ENCODE measurements at places on chromosomes 7 and 10.

GRCh38 chr7:112986256-112987031 is 100.2 kb downstream of the GPR85 start:
- no peak for DNase-seq

GRCh38 chr7:30726296-30727006 is 25.5 kb upstream of the INMT start:
- DNase-seq = no peak

DNA sequence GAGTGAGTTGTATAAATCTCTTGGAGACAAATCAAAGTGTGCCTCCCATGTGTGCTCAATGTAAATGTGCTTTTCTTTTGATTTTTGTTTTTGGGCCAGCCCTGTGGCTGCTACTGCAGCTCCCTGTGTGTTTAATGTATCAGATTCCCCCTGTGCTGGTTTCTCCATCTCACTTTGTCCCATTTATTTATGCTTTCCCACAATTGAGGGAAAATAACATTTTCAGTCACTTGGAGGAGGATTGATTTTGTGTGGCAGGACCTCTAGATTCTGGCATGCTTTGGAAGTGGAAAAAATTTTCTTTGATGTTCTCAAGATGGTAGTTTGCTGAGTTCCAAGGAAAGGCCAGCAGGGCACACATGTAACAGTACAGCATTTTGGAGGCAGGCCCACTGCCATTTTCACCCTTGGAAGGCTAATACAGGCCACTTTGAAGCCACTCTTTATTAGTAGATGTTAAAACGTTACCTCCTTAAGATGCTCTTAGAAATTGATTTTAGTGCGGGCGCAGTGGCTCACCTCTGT is 323.6 kb downstream of the BICC1 start:
- no peak for DNase-seq

- DNase-seq = no peak
Observed at GRCh38 chr7:7207876-7208275, 25.5 kb downstream of the C1GALT1 start.

- DNase-seq = no peak
Observed at GRCh38 chr7:29214056-29214455, 19.5 kb downstream of the CHN2 start.

- no peak for DNase-seq
Observed at GRCh38 chr7:110531186-110531585, 559.7 kb upstream of the LRRN3 start.

- DNase-seq = no peak
Observed at GRCh38 chr10:118343549-118343948, 1.4 kb upstream of the FAM204A start.

GRCh38 chr7:10779465-10780399 is 193.9 kb upstream of the PHF14 start:
- DNase-seq = no peak

- DNase-seq = no peak
Observed at GRCh38 chr7:75660566-75661215, 78.0 kb downstream of the HIP1 start.

- no peak for DNase-seq
Observed at GRCh38 chr10:21481407-21481806, 44.1 kb downstream of the SKIDA1 start.

GRCh38 chr7:107960272-107960671 is 42.7 kb downstream of the LAMB1 start:
- no peak for DNase-seq

DNA sequence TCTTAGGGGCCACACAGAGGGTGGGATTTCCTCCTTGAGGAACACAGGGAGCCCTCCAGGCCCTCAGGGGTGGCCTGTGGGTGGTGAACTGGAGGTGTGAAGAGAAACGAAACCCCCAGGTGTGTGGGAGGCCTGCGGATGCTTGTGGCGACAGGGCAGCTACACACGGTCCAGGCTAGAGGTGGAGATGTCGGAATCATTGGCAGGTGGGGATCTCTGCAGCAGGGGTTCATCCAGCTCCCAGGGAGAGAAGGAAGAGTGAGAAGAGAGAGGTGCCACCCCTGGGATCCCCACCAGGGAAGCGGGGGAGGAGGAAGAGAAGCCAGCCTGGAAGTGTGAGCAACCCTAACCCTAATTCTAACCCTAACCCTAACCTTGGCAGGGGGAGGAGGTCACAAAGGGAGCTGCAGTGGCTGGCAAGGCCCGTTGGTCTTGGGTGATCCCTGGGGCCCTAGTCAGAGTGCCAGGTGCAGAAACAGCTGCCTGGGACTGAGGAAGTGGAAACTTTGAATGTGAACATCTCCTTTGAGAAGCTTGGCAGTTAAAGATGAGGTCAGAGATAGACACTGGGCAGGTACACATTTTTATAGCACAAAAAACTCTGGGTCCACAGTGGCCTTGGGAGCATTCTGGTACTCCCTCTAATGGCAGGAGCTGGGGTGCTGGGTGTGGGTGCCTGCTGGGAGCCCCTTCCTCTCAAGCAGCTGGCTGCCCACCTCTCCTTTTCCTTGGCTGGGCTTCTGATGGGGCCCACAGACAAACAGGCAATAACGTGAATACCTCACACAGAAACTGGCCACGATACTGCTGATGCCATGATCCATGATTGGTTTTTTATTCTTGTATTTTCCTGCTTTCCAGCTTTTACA is 6.8 kb upstream of the AEBP1 start:
- DNase-seq = no peak

DNA sequence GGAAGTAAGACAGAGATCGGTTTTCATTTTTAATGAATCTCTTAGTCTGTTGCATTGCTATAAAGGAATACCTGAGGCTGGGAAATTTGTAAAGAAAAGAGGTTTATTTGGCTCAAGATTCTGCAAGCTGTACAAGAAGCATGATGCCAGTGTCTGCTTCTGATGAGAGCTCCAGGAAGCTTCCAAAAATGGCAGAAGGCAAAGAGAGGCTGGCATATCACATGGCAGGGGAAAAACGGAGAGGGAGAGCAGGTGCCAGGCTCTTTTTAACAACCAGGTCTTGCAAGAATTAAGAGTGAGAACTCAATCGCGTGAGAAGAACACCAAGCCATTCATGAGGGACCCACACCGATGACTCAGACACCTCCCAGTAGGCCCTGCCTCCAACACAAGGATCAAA is 125.0 kb upstream of the THSD7A start:
- DNase-seq = no peak

DNA sequence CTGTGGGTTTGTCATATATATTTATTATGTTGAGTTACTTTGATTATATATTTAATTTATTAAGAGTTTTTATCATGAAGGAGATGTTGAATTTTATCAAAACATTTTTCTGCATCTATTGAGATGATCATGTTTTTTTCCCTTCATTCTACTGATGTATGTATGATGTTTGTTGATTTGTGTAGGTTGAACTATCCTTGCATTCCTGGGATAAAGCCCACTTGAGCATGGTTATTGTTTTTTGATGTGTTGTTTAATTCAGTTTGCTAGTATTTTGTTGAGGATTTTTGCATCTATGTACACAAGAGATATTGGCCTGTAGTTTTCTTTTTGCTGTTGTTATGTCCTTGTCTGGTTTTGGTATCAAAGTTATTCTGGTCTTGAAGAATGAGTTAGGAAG is 31.1 kb downstream of the SCART1 start:
- DNase-seq = no peak

- DNase-seq = no peak
Observed at GRCh38 chr7:3835109-3835508, 534.1 kb downstream of the SDK1 start.

DNA sequence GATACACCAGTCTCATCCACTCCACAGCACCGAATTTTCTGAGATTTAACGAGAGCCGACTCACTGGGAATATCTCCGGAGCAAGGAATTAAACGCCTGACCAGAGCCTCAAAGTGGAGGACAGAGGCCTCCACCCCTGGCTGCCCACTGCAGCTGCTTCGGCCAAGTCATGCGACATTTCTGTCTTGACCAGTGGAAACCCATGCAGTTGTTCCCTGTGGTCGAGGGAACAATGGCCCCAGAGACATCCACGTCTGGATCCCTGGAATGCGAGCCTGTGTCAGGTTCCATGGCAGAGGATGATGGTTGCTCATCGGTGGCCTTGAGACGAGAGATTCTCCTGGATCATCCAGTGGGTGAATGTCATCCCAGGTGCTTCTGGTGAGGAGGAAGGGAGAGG is 65.7 kb upstream of the INSIG1 start:
- DNase-seq = no peak

GRCh38 chr7:50555594-50556140 is 9.5 kb downstream of the DDC start:
- DNase-seq = no peak

- DNase-seq = no peak
Observed at GRCh38 chr7:98659756-98660155, 42.7 kb downstream of the NPTX2 start.
